Upper lobe of left lung (tissue), 6 donors: ENCODE measurements at places on chromosomes 5 and 9. TPM values are rescaled to one million over a fixed set of nuclear protein-coding genes. Genes with fewer than 3 reads are reported as not detected.

DNA sequence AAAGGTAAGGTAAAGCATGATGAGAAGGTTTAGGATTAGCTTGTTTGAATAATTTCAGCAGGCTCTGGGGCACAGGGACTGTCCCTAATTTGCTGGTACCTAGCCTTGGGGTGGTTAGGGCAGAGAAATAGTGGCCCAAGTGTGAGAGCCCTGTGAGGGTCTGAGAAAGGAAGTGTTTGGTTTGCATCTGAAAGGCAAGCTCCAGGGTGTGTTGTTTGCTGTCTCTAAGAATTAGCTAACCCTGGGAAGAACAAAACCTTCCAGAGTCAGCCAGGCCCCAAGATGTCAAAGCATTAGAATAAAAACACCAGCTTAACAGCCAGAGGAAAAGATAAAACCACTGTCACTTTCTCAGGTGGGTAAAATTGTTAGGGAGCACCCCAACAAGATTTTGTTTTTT lies 31.0 kb downstream of the TMEM252 start:
- no peak overlapping the region for H3K27ac ChIP-seq
- no peak overlapping the region for H3K4me3 ChIP-seq
- H3K36me3 ChIP-seq = no peaks in the 10 kb centered on the region
- DNase-seq = no peak
- no peaks in the 10 kb centered on the region for H3K4me1 ChIP-seq

- H3K4me3 ChIP-seq = peak overlapping the region; percentile 9
- peak; percentile 85 for DNase-seq
- H3K36me3 ChIP-seq = no peaks in the 10 kb centered on the region
- H3K4me1 ChIP-seq = no peaks in the 10 kb centered on the region
Observed at GRCh38 chr9:91714020-91714806, 235.8 kb downstream of the ROR2 start.

DNA sequence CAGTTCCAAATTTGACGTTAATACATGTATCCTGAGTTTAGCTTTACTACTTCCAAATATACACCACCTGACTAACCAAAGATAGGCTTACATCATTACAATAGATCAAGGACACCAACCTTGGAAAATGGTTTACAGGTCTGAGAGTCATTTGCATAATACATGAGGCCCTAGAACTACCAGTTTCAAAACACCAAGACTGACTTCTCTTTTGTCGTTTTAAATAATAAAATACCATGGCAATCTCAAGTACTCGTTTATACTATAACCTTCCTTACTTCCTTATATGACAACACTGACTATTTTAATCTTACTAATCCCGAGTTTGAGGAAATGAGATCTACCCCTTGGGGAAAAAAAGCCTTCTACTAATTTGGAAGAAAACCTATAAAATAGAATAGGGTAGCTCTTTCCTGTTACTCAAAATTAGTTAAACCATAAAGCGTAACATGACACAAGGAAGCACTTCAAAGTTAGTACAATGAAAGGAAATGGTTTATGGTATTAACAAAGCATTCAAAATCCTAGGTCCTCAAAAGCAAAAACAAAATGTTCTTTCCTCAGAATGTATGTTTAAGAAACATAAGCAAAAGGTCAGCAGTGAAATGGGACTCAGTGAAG lies 42.1 kb downstream of the UBQLN1 start:
- no peak overlapping the region for H3K4me3 ChIP-seq
- peaks cover 26% of the 10 kb centered on the region for H3K36me3 ChIP-seq
- no peak for DNase-seq
- H3K4me1 ChIP-seq = no peaks in the 10 kb centered on the region
- peak overlapping the region; percentile 70 for H3K27ac ChIP-seq

DNA sequence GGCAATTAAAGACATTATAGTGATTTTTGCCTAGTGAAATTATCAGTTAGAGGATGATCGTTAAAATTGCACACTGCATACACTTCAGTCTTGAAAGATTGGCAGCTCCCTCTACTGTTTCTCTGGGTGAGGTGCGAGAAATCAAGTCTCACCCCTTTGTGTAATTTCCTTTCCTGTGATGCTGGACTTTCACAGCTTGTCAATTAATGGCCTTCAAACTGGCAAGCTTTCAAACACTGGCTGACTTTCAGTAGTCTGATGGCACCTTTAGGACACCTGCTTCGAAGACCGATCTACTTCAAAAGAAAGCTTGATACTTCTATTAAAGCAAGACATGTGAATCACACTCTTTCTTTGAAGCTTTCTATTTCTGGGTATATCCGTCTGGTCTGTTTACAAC lies 706.7 kb upstream of the PTPRD start:
- H3K4me3 ChIP-seq = no peak overlapping the region
- no peaks in the 10 kb centered on the region for H3K36me3 ChIP-seq
- no peaks in the 10 kb centered on the region for H3K27me3 ChIP-seq
- no peak overlapping the region for H3K27ac ChIP-seq
- H3K4me1 ChIP-seq = no peaks in the 10 kb centered on the region
- DNase-seq = no peak

DNA sequence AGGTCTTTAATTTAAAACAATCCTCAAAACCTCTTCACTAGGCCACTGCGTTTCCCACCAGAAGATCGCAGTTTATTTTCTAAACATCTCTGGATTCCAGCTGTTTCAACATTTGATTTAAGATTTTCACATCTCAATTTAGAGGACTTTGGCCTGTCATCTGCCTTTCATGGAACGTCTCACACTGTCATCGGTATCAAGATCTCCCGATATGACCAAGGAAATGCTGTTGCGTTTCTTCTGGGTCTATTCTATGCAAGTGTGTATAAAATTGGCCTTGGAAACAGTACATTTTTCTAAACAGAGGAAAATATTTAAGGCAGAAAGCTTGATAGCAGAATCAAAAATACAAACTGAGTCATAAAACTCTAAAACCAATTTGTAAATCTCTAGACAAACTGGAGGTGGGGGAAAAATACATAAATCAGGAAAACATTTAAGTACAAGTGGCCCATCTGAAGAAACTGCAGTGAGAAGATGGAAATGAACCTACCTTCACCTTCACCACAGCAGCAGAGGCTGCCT lies 53.6 kb upstream of the SIMC1 start:
- no peak overlapping the region for H3K27ac ChIP-seq
- H3K36me3 ChIP-seq = no peaks in the 10 kb centered on the region
- H3K4me3 ChIP-seq = no peak overlapping the region
- H3K27me3 ChIP-seq = no peaks in the 10 kb centered on the region
- DNase-seq = no peak

DNA sequence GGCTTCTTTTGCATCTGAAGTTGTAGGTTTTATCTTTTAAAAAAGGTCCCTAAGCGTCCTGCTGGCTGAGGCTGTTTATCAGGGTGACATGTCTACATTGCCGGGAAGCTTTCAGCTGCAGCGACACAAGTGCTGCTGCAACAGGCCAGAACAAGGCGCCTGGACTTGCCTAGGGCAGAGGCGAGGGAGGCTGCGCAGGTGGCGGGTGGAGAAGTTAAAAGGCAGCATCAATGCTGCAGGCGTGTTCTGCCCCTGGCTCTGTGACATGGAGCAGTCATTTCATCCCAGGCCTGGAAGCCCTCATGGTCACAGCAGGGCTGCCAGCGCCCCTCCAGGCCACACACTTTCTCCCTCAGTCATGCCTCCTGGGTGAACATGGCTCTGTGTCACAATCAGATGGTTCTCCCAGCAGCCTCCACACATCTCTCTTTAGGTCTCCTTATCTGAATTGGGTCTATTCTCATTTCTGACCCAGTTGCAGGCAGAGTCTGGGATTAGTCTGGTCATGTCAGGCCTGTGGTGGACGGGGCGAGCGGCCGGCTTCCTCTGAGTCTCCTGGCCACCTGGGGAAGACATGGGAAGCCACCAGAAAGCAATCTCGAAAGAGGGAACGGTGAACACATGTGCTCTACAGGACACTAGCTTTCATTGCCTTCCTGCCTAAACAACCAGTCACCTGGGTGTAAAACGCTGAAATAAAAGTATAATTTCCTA lies 41.3 kb downstream of the IRX2 start:
- no peaks in the 10 kb centered on the region for H3K4me1 ChIP-seq
- H3K36me3 ChIP-seq = no peaks in the 10 kb centered on the region
- no peak overlapping the region for H3K4me3 ChIP-seq
- no peak overlapping the region for H3K27ac ChIP-seq
- no peak for DNase-seq

The FAM219A gene
- 18.9 TPM for total RNA-seq

The PCDHGA12 gene
- 6.2 TPM for total RNA-seq

The SRP19 gene
- 29.1 TPM for total RNA-seq

The OBP2B gene
- not detected for total RNA-seq

The ENG gene
- total RNA-seq = 178 TPM

The UBE2QL1 gene
- total RNA-seq = 0.09 TPM
